ENCODE measurements at places on chromosomes 3 and 15.

- DNase-seq, result no peak
Measured at GRCh38 chr3:122689587-122689986, 8.9 kb downstream of the PARP14 start.

DNA sequence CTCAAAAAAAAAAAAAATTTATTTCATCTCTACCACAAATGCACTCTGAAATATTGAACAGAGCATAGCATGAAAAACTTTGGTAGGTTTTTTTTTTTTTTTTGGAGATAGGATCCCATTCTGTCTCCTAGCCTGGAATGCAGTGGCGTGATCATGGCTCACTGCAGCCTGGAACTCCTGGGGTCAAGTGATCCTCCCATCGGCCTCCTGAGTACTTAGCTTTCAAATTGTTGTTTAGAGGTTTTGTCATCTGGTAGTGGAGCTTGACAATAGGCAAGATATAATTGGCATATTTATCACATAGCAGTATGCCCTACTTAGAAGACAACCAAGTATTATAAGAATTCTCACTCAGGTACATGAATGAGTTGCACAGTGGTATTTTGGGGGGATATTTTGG lies 234.2 kb upstream of the ST8SIA2 start:
- no peak for DNase-seq

DNA sequence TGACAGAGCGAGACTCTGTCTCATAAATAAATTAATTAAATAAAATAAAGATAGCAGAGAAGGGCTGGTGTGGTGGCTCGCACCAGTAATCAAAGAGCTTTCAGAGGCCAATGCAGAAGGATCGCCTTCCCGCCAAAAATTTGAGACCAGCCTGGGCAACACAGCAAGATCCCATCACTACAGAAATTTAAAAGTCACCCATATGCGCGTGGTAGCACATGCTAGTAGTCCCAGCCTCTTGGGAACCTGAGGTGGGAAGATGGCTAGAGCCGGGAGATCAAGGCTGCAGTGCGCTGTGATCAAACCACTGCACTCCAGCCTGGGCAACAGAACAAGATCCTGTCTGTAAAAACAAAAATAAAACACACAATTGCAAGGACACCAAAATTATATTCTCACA lies 9.6 kb downstream of the SMARCC1 start:
- no peak for DNase-seq

DNA sequence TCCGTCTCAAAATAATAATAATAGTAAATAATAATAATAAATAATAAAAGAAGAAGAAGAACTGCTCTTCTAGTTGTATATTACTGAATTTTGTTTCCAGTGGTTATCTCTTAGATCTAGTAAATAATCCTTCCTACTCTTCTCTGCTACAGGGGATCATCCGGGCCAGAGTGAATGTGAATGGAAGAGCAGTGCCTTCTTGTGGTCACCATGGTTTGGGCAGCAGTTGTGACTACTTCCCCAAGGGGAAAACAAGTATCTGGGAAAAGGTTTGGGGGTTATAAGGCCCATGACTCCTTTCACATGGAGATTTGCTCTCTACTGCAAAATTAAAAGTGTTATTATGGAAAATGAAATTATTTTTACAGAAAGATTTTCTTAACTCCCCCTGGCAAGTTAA lies 5.5 kb upstream of the OR5K1 start:
- DNase-seq, result no peak

- DNase-seq, result no peak
Measured at GRCh38 chr3:146125951-146126350, 35.0 kb downstream of the PLOD2 start.

DNA sequence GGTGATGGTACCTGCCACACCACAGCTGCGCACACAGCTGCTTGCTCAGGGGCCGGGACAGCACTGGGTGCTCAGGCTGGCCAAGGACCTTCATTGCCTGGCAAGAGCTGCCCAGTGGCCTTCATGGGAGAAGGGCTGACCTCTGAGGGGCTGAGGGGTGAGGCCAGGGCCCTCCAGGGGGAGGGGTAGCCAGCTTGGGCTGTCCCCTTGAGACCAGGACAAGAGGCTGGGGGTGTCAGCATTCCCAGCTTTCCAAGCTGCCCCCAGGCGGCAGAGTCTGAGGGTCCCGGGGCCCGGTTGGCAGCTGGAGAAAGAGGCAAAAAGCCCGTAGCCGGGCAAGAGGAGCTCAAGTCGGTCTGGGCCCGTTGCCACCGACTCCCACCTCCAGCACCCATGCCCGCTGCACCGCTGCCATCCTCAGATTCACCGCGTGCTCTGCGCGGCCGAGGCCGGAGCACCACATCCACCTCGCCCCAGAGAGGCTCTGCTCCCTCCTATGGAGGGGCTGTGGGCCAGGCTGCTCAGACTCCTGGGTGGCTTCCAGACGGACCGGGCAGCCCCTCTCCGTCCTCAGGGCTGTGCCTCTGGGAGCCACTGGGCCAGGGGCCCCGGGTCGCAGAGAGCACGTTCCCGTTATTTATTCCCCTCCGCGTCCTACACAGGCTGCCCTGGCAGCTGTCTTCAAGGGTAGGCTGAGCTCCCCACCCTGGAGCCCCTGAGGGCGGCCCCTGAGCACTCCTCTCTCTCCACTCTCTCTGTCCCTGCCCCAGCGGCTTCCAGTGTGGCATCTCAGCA lies 51.5 kb downstream of the PLXNA1 start:
- no peak for DNase-seq

- DNase-seq, result no peak
Measured at GRCh38 chr3:117723825-117724224, 1014.2 kb downstream of the TUSC7 start.

- DNase-seq, result no peak
Measured at GRCh38 chr3:11814663-11815062, 32.0 kb downstream of the TAMM41 start.

DNA sequence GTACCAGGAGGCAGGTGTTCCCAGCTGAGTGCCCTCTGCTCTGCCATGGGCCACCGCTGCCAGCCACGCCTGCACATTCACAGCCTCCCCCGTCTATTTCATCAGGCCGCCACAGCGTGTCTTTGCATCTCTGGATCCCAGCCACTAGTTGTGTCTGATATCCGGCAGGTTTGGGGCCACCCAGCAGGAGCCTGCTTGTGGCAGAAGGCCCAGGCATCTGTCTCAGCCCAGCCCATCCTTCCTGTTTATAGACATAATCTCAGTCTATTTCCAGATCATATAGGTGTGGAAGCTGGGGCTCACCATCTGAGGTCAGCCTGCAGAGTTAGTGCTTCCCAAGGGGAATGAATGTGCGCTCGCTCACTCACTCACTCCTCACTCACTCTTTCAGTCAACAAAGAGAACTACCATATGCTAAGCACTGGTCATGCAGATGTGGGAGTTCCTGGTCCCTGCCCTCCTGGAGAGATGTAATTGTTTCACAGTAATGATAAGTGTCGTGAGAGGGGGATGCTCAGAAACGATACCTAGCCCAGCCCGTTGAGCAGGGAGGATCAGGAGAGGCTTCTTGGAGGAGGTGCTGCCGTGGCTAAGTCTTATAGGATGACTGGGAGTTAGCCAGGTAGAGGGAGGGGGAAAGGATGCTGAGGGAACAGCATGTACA lies 60.6 kb downstream of the FGD5 start:
- peak; percentile 30 for DNase-seq

- no peak for DNase-seq
Measured at GRCh38 chr3:185739264-185739701, 85.6 kb downstream of the IGF2BP2 start.

All from stimulated activated CD4-positive, alpha-beta T cell treated with anti-CD3 and anti-CD28 coated beads, Interleukin-2, amount 100 ng/mL, for 24 hours (primary cell).